ENCODE measurements at places on chromosomes 4 and X.

DNA sequence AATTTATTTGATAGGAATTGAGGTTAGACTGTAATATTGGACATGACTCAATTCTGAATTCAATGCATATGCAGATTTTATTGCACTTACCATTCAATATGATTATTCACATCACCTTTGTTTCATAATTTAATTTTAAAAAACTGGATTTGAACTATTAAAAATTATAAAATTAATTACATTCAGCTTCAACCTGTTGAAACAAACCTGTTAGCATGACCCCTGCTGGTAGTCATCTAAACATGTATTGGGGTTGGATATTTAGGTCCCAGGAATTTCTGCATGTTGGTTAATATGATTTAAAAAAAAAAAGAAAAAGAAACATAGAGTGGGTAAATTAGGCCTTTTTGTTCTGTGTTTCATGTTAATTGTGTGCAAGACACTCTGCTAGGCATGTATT is 85.9 kb downstream of the ARSJ start:
- no peak for DNase-seq

DNA sequence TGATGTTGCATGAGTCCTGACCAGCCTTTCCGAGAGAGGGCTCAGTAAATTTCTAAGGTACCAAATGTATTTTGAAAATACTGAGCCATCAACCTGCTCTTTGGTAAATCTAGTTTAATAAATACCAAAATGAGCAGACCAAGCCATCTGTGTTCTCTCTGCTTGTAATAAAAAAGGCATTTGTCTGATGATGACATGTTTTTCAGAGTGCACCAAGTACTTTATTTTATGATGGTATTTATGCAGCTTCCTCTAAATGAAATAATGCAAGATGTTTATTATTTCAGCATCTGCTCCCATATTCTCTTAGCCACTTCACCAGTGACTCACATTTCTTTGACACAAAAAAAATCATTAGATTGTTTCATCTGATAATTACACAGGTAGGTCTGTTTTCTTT is 700.5 kb downstream of the TRIML1 start:
- DNase-seq = no peak

- no peak for DNase-seq
These were observed 6.5 kb downstream of the PLCXD1 start for GRCh38 chrX:287670-288069.

DNA sequence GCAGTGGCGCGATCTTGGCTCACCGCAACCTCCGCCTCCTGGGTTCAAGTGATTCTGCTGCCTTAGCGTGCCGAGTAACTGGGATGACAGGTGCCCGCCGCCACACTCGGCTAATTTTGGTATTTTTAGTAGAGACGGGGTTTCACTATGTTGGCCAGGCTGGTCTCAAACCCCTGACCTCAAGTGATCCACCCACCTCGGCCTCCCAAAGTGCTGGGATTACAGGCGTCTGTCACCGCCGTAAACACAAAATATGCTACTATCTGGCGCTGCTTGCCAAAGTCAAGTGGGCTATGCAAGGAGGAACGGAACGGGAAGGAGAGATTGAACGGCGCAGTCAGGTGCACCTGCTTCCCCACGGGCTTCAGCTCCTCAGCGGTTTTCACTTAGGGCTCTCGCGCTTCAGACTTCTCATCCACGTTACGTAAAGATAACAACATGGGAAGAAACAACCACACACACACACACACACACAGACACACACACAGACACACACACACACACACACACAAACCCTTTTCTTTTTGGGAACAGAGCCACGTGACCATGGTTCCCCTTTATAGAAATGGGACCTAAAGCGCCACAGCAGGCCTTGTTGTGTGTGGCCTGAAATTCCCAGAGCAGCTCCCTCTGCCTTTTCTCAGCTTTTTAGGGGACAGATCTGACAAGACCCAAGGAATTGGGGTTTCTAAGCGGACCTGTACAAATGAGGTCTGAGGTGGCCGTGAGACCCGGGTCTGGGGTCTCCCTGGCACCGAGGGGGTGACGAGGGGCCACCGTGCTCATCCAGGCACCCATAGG is 1.5 kb downstream of the P2RY8 start:
- no peak for DNase-seq

- no peak for DNase-seq
These were observed 57.6 kb downstream of the PLAC1 start for GRCh38 chrX:134600714-134601113.

GRCh38 chrX:151287954-151288353 is 109.1 kb upstream of the VMA21 start:
- no peak for DNase-seq

DNA sequence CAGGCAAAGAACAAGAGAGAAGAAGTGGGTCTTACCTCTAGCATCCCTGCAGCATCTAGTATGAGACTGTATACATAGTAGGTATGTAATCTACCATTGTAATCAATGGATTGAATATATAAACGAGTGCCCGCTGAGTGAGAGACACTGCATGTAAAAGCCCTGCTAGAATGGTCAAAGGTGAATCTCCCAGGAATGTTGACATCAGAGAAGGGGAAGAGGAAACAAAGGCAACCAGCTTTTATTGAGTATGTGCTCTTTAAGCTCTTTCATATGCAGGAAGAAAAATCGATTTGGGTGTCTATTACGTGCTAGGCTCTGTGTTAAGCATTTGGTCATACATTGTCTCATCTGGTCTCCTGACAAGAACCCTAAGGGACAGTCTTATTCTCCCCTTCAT is 91.9 kb upstream of the KLHL13 start:
- no peak for DNase-seq

- no peak for DNase-seq
These were observed 52.1 kb upstream of the RHOH start for GRCh38 chr4:40144716-40145115.

DNA sequence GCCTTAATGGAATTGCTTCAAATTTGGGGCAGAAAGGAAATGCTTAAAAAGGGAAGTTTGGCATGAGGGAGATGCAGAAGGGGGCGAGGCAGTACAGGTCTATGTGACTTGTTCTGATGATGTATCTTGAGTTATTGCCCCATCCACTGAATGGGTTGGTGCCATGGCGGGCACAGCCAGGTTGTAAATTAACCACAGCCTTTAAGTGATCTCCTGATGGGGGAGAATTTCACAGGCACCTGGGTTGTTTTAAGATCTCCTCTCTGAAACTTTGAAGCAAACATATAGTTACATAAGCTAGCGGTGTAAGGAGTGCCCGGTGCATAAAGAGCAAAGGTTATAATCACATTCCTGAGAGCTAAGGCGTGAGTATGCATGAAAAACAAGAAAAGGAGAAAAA is 37.0 kb downstream of the NPY5R start:
- no peak for DNase-seq

DNA sequence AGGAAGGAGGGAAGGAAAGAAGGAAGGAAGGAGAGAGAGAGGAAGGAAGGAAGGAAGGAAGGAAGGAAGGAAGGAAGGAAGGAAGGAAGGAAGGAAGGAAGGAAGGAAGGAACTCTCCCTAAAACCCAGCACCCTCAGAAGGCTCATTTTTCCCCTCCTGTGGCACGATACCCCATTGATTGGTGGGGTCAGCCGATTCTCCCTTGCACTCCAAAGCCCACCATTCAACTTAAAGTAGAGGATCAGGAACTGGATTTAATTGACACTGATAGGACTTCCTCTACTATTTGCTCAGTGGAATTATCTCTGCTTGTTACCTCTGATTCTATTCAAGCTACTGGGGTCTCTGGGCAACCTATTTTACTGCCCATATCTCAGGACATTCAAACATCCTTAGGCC is 199.2 kb upstream of the MAOA start:
- DNase-seq = no peak

DNA sequence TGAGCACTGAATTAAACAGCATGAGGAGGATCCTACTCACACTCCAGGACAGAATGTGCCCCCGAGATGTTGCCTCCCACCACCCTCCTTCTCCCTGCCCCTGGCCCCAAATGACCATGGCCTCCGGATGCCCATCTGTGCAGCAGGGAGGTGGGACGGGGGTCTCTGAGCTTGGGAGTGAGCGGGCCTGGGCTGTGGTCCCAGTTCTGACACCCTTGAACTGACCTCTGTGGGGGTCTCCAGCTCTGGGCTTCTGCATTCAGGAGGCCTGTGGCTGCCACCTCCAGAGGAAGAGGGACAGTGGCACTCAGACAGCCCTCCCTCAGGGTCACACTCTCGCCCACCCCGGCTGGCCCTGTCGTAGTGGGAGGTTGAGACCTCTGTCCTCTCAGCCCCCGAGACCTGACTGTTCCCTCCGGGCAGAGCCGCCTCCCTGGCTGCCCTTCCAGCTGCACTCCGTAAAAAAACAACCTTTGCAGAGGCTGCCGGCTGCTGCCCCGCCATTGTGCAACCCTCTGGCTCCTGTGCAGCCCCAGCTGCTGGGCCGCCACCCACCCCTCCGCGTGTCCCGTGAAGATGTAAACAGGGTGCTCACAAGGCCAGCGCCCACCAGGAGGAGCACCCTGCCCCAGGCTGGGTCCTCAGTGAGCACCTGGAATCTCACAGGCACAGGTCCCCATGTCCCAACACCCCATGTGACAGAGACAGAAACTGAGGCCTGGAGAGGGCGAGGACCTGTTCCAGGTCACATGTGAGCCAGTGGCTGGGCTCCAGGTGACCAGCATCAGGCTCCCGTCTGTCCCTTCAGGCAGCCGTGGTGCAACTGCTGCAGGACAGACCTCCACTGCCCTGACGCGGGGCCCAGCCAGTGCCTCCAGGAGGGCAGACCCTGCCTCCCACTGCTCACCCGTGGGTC is 39.6 kb downstream of the HTRA3 start:
- DNase-seq = no peak

- no peak for DNase-seq
These were observed 733.7 kb upstream of the FRG1 start for GRCh38 chr4:189206953-189207352.

- DNase-seq = no peak
These were observed 5.6 kb upstream of the TEC start for GRCh38 chr4:48275247-48275646.

DNA sequence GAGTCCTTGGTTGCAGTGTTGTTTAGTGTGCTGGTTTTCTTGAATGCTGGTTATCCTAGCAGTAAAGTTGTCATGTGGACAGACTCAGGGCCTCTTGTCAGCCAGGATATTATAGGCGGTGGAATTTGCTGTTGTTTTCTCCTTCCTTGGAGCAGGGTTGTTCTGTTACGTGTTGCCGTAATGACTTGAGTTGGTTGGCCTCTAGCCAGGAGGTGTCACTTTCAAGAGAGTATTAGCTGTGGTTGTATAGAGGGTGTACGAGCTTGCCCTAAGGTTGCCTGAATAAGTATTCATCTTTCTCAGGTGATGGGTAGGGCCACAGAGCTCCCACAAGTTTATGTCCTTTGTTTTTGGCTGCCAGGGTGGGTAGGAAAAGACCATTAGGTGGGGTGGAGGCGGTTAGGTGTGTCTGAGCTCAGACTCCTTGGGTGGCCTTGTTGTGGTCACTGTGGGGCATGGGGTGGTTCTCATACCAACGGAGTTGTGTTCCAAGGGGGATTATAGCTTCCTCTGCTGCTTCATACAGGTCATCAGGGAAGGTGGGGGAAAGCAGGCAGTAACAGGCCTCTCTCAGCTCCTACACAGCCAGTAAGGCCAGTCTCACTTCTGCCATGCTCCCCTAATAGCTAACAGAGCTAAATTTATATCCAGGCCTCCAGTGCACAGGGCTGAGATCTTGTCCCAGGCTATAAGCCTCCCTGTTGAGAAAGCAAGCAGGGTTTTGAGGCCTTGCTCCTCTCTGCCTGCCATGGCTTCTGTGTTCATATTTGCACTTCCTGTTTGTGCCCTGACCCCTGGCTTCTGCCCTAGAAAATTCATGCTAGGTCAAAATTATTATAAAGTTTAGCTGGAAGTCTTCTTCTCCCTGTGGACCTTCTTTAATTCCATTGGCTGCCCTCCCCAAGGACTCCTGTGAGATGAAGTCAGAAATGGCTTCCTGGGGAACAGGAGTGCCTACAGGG is 594.7 kb downstream of the RAPGEF2 start:
- DNase-seq = no peak

GRCh38 chr4:25001509-25001908 is 29.2 kb downstream of the LGI2 start:
- DNase-seq = no peak

DNA sequence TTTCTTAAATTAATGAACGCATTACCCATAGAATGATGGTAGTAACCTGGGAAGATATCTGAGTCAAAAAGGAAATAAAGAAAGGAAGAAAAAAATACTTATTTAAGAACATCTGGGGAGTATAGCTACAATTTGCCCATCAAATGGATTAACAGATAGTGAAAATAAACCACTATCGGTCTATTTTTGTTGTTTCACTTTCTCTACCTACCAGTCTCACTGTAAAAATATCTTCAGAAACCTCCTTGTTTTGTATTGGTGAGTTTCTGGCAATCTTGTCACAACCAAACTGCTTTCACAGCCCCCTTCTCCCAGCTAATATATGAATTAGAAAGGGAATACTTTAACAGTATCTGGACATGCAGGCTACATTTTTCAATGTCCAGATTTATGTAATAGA is 783.5 kb downstream of the STPG2 start:
- no peak for DNase-seq

DNA sequence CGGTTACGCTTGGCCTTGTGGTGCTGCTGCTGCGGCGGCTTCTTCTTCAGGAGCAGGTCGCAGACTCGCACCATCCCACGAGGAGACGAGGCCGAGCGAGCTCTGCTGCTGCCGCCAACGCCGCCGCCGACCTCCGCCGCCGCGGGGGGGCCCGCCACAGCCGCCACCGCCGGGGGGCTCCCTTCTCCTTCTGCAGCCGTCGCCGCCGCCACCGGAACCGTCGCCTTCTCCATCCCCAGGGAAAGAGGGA is 237 bp downstream of the ANKRD17 start:
- no peak for DNase-seq

GRCh38 chr4:121696170-121696580 is 605 bp downstream of the ANXA5 start:
- peak; percentile 16 for DNase-seq

DNA sequence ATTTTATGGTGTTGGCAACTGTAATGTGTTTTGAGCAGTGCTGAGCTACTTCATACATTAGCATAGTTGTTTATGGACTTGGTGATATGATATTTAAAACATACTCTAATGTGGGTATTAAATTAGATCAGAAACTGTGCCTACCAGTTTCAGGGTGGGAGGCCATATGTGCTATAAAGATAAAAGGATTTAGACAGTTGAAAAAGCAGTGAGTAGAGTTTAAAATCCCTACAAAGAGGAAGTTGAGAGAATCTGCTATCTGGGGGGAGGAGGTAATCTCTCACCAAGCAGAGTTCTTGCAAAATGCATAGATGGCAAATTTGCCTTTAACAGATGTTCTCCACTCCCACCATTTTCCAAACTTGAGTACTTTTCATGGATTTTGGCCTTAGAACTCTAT is 154.5 kb downstream of the SPOCK3 start:
- no peak for DNase-seq

GRCh38 chr4:83297548-83298260 is 13.1 kb upstream of the COQ2 start:
- DNase-seq = no peak
